Lower leg skin (tissue), 4 donors: ENCODE measurements at places on chromosomes 12 and 14.

DNA sequence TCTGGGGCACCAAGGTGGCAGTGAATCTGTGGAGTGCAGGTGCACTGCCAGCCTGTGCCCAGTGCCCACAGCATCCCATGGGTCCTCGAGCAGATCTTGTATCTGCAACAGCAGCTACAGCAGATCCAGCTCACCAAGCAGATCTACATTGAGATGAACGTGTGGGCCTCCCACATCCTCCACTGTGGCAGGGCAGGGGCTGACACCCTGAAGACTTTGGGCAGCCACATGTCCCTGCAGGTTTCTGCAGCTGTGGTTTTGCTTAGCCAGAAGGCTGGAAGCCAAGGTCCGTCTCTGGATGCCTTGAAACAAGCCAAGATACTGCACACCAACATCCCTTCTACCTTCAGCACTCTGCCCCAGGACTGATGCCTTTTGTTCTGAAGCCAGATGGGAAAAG, 338.8 kb upstream of the OR4E1 start:
- no peak for DNase-seq

- no peak for DNase-seq
Observed at GRCh38 chr12:93913845-93914244, 234.5 kb upstream of the PLXNC1 start.

GRCh38 chr14:91142214-91142668, 28.4 kb downstream of the DGLUCY start:
- no peak for DNase-seq

DNA sequence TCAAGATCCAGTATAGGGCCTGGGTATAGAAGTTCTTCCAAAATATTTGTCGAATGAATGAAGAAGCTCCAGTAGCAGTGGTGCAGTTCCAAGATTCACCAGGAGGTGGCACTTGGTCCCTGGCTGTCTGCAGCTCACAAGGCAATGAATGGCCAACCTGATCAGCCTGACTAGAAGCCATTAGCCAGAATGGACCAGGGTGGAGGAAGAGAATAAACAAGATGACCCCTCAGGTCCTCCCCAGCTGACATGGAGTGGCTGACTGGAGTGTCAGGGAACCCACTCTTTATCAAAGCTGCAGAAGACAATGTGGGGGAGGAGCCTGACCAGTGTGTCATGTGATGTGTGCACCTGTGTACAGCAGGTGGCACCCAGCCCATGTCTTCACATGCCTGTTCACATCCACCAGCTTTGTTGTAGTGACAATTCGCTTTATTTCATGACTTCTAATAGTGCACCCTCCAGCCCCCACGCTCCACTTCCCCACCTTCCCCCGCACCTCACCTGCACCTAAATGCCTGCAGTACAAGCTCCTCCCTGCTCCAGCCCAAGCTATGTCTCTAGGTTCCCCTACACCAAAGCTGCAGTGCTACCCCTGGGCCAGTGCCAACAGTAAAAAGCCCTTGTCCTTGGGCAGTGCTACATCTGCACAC, 3.0 kb downstream of the LTBP2 start:
- peak; percentile 98 for DNase-seq

DNA sequence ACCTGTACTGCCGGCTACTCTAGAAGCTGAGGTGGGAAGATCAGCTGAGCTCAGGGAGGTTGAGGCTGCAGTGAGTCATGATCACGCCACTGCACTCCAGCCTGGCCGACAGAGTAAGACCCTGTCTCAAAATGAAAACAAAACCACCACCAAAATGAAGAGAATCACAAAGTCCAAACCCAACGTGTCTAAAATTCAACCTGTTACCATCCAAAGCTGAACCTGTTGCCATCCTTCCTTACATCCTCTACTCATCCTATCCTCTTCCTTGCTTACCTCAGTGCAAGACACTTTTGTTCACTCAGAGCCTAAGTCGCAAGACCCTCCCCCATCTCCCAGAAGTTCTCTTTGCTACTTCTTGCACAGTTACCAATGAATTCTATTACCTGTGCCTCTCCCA, 299.7 kb downstream of the ATP23 start:
- DNase-seq: no peak

GRCh38 chr12:52054833-52055730, 3.8 kb downstream of the NR4A1 start:
- no peak for DNase-seq

- no peak for DNase-seq
Observed at GRCh38 chr14:67464377-67464776, 24.1 kb downstream of the TMEM229B start.

DNA sequence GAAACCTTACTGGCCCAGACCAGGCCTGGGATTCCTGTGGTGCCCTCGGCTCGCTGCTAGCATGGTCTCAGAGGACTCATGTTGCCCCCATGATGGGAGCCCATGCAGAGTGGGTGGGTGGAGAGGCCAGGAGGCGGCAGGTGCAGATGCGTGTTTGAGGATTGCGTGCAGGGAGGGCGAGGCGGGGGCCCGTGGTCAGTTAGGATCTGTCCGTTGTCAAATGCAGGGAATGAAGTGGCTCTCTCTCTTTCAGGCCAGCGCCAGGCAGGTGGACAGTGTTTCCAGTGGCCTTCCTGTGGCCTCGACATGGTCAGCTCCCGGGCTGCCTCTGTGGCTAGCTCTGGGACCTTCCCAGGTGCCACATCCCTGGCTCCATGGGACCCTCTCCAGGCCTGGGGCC, 39.3 kb upstream of the DLK1 start:
- DNase-seq: no peak

GRCh38 chr12:131074221-131075083, 120.7 kb downstream of the ADGRD1 start:
- peak; percentile 89 for DNase-seq

- DNase-seq: peak; percentile 95
Observed at GRCh38 chr14:36661506-36662257, at the start of gene PAX9. Gene PAX9 (plus strand): TSS chr14:36661860. CDS start chr14:36662090, 230 bp downstream.

GRCh38 chr12:111529424-111530368, 69.4 kb downstream of the ATXN2 start:
- no peak for DNase-seq

DNA sequence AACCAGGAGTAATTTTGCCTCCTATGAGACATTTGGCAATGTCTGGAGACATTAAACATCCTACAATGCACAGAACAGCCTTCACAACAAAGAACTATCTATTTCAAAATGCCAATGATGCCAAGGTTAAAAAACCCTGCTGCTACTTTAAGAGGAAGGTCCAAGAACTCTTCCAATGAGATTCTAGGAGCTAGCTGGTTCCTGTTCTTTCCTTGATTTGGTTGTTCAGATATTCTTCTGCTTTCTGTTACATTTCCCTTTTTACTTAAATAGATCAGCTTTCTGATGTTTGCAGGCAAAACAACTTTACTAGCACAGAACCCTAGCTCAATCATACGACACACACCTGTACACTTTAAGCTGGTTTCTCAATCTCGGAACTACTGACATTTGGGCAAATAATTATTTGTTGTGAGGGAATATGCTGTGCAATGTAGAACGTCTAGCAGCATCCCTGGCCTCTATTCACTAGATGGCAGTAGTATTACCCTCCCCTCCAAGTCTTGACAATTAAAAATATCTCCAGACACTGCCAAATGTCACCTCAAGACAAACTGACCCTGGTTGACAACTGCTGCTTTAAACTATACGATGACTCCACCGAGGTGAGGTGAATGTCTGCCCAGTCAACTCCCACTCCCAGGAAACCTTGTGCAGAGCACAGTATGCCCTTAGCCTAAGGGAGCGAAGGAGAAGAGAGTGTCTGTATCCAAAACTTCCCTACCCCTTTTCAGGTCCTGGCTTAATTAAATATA, 4.4 kb downstream of the BLTP3B start:
- DNase-seq: no peak

DNA sequence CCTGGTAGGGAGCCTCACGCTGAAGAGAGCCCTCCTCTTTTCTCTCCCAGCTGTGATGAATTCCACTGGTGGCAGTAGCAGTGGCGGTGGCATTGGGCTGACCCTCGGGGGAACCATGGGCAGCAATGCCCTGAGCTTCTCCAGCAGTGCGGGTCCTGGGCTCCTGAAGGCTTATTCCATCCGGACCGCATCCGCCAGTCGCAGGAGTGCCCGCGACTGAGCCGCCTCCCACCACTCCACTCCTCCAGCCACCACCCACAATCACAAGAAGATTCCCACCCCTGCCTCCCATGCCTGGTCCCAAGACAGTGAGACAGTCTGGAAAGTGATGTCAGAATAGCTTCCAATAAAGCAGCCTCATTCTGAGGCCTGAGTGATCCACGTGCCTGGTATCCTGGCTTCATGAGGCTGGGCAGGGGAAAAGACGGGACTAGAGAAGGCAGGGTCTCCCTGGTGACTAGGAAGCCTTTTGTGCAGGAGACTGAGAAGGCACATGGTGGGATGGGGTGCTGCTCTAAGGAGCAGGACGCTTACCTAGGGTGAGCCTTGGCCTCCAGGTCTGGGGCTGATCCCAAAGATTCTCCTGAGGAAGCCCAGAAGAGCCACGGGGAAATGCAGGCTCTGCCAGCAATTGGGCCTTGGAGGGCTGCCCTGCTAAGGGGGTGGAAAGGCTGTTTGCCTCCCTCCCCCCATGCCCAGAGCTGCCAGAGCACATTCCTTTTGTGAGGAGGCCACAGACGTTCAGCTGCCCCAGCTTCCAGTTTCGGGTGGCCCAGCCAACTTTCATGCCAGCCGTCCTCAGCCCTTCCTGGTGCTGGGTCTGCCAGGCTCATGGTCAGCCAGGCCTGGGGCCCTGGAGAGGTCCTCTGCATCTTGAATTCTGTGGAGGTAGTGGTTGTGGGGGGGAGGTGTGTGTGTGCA, 15.8 kb downstream of the KRT7 start:
- peak; percentile 85 for DNase-seq

- DNase-seq: no peak
Observed at GRCh38 chr14:70425354-70425753, 8.5 kb upstream of the SYNJ2BP start.

- no peak for DNase-seq
Observed at GRCh38 chr14:34482463-34482862, 20.4 kb upstream of the SPTSSA start.

DNA sequence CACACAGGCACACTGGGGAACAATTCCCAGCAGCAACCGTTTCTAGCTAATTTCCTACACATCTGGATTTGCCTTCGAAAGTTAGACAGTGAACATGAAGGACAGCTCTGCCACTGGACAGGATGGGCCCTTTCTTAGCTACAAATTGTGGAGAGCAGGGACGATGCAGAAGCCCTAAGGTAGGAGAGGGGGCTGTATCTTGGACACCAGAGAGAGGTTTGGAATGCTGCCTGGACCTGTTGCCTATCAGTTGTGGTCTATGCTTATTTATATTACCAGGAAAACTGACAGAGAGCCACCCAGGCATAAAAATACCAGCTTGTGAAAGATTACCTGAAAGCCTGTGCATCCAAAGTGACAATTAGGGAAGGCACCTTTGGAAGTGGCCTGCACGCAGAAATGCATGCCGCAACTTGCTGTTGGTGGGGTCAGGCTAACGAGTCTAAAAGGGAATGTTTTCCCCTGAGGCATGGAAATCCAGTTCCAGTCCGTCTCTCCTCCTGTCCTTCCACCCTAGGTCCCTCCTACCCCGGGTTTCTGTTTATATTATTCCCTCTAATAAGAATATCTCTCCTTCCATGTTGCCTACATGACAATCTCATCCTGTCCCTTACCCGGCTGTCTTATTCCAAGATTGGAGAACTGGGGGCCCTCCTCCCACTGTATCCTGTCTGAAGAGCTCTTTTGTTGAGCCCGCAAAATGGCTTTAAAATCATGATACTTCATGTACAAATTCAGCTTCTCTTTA, 60.2 kb downstream of the MDM2 start:
- no peak for DNase-seq

DNA sequence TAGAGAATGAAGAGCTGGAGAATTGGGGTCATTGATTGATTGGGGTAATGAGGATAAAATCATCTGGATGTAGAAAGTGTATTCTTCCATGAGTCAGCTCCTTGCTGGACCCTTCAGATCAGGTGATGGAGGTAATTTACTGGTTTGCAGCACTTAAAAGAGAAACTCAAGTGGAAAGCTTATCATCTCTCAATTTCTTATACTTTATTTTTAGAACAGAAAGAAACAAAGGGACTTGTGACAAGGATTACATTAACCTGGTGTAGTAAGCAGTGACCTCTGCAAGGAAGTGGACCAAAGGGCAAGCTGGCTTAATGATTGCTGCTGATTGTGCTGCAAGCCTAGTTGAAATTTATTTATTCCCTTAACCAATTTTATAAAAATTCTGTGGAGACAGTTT, 405.0 kb downstream of the TRHDE start:
- no peak for DNase-seq

DNA sequence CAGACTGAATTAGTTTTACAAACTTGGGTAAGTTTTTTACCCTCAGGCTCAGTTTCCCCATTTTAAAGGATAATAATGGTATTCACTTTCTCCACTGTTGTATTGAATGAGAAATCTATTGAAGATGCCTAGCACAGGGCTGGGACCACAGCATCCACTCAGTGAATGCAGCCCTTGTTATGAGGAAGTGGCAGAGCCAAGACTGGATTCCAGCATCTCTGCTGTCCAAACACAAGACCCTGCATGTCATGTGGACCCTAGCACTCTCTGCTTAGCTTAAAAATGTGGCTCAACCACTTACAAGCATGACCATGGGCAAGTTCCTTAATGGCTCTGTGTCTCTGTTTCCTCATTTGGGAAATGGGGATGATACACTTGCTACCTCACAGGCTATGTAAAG, 24.1 kb upstream of the TRIM9 start:
- no peak for DNase-seq

DNA sequence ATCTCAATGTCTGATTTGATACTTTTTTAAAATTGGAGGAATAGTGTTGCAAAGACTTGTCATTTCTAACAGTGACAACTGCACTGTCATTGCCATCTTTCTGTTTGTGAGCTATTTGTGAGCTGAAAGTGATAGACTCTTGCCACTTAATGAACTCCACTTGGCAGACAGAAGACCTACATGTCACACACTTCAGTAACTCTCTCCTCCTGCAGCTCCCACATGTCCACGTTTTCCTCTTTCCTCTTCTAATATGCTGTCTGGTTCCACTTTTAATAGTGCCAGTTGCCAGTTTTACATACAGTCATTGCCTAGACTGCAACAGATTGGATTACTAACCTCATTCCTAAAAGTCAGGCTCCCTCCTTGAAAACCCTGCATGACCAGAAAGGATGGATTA, 121.5 kb downstream of the CAPZA3 start:
- DNase-seq: no peak

DNA sequence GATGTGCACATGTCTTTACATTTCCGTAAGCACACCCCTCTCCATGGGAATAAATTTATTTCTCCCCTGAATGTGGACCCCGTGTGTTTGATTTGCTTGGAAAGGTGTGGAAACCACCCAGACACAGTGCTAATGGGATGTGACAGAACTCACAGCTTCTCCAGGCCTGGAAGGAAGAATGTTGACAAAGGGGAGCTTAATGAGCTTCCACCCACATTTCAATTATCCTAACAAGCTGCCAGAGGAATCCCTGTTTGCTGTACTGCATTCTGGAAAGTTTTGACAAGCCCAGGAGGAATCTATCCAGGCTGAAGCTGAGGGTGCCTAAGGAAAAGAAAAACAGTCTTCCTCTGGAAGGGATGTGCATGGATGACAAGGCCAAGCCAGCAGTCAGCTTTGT, 51.2 kb upstream of the CCDC60 start:
- no peak for DNase-seq

DNA sequence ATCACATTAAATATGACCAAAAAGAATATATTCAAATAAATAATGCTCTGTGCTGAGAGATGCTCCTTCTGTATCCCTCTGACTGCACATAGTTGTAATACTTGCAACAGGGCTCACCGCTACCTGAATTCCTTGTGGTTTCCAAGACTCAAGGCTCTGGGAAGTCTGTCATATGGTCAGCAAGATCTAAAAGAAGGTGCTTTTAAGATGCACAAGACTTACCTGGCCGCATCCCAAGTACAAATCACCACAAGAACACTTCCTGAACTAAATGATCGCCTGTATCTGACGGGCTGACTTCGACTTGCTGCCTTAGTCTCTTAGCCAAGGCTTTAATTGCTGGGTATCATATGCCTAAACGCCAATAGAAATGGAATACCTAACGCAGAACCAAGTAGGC, 67.2 kb downstream of the HECTD4 start:
- no peak for DNase-seq
